ENCODE measurements at places on chromosomes 5 and 9. TPM values are rescaled to one million over a fixed set of nuclear protein-coding genes. Genes with fewer than 3 reads are reported as not detected.

- DNase-seq, result no peak
These were observed 4.3 kb upstream of the LHX3 start for GRCh38 chr9:136209232-136209631.

DNA sequence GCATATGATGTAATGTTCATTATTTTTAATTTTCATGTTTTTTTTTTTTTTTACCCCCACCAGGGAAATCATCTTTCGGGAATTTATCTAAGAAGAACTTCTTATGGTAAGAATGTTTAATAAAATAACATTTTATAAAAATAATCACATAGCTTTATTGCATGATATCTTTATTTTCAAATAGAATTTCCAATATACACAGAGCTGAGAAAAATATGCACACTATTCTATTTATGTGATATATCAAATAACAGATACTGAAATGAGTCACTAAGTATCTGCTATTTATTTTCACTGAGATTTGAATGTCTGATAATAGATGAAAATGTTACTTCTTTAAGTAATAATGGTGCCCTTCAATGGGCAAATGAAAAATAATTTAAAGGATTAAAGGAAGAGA, 1217.3 kb downstream of the MAT2B start:
- no peak for DNase-seq

The PCDHGB4 gene
- 17.4 TPM for total RNA-seq

DNA sequence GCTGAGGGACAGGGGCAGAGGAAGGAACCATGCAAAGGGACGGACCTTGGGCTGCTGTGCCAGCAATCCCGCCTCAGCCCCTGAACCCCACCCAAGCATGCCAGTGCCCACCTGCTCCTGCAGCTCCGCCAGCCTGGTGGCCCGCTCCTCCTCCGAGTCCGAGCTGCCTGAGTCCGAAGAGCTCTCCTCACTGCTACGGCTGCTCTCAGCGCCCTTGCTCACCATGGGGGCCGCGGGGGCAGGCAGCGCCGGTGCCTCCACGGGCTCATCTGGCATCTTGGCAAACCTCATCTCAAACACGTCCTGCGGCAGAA, 16.3 kb downstream of the BRD3OS start:
- DNase-seq, result no peak

GRCh38 chr9:83544002-83544698, 5.9 kb upstream of the FRMD3 start:
- peak; percentile 54 for DNase-seq

DNA sequence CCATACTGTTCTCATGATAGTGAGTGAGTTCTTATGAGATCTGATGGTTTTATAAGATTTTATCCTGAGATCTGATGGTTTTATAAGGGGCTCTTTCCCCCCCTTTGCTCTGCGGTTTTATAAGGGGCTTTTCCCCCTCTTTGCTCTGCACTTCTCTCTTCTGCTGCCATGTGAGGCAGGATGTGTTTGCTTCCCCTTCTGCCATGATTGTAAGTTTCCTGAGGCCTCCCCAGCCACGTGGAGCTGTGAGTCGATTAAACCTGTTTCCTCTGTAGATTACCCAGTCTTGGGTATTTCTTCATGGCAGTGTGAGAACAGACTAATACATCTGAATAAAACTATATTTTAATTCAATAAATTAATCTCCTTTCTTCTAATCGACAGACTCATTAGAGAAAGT, 64.9 kb upstream of the ZSWIM6 start:
- DNase-seq, result no peak

DNA sequence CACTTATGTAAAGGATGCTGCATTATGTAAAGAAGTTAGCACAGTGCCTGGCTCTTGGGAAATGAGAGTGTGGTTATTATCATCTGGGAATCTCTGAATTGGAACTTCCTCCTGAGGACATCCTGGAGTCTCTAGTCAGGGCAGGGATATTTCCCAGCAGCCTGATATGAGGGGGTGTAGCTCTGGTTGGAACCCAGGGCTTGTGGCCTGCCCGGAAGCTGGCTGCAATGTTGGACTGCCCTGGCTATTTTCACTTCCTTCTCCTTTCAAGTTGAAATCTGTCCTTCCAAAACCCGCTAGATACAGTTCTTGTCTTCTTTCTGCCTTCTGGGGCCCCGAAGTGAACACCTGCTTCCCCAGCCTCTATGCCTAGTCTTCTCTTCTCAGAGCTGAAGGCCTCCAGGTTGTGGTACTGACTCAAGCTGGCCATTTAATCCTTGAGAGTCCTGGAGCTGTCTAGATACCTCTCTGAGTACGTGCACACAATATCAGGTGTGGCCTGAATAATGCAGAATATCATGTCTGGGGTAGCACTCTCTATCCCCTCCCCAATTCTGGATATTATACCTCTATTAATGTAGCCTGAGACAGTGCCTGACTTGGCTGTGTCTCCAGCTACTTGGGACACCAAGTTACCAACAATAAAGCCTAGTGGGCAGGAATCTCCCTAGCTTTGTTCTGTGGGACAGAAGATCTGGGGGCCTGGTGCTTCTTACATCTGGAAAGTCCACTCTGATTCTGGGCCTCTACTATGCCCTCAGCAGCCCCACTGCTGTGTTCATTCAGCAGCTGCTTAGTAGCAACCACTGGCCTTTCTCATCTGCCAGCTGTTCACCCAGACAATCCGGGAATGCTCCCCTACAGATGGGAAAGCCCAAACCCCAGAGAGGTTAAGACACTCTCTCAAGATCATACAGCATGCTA, 45.0 kb downstream of the SLC6A7 start:
- DNase-seq, result peak; percentile 4

DNA sequence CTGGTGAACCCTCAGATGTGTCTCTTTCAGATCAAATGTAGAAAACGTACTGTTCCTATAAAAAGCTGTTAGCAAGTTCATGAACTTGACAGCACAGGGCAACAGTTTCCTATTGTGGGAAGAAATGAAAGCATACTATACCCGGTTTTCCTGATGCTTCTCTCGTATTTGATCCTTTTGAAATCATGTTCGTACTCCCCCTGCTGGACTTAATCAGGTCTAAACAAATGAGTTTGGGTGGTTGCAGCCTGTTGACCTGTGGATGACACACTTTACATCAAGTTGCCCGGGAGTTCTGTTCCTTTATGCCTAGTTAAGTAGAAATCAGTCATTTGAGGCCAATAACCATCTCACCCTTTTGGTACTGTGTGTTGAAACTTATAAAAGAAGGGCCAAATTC, 1992.3 kb downstream of the MAT2B start:
- peak; percentile 4 for DNase-seq

GRCh38 chr5:93894601-93895354, 153.4 kb upstream of the POU5F2 start:
- DNase-seq, result no peak

- no peak for DNase-seq
These were observed 34.8 kb upstream of the RAPGEF1 start for GRCh38 chr9:131774636-131775035.

GRCh38 chr9:121638399-121638798, 13.0 kb upstream of the DAB2IP start:
- no peak for DNase-seq

GRCh38 chr5:36726767-36727166, 120.4 kb downstream of the SLC1A3 start:
- no peak for DNase-seq

GRCh38 chr9:76490249-76490990, 31.4 kb downstream of the GCNT1 start:
- peak; percentile 19 for DNase-seq

- DNase-seq, result no peak
These were observed 38.0 kb downstream of the KIF24 start for GRCh38 chr9:34291023-34291422.

The BTNL3 gene
- total RNA-seq, result not detected

The PTPA gene
- 197 TPM for total RNA-seq

- DNase-seq, result no peak
These were observed 3.3 kb downstream of the SHISAL2B start for GRCh38 chr5:64693636-64694035.

The CLIC3 gene
- total RNA-seq, result not detected

The DIPK1B gene
- total RNA-seq, result 188 TPM

The POU5F2 gene
- 0.35 TPM for total RNA-seq

The IQGAP2 gene
- total RNA-seq, result 10.8 TPM

DNA sequence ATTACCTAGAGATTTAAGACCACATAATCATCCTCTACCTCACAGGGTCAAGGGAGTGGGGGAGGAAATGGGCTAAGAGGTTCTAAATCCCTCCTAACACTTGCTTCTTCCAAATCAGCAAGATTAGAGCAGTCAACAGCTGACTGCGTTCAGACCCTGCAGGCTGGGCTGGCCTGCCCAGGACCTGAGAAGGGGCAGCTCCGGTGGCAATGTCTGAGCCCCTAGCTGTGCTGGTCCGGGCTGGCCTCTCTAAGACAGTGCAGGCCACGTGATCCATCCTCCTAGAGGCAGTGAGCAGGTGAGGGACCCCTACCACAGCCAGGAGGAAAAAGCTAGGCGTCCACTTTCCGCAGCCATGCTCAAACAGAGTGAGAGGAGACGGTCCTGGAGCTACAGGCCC, at the start of gene KCNV2:
KCNV2 (plus strand) TSS at position 126 of the 400 bp plus-strand sequence; CDS start at position 356, 230 bp downstream.
- no peak for DNase-seq

- peak; percentile 49 for DNase-seq
These were observed 330.6 kb downstream of the NR2F1-AS1 start for GRCh38 chr5:93250424-93250823.

The MZB1 gene
- total RNA-seq, result 5.3 TPM

DNA sequence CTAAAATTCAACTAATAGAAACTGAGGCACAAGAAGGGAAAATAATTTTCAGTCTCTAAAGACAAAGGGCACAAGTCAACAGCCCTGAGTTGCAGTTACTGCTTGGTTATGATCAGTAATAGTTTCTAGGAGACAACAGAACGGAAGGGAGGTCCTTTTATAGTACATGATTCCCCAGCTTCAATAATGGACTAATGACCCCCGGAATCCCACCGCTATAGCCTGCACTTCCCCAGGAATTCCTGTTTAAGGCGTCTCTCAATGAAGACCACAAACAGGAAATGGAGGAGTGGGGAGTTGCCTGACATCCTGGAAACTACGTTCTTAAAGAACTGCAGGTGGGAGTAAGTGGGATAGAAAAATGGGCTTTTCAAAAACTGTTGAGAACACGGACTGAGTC, 60.6 kb downstream of the DIAPH1 start:
- no peak for DNase-seq

The AIF1L gene
- total RNA-seq, result 14.2 TPM

The HK3 gene
- not detected for total RNA-seq

GRCh38 chr9:69980041-69980440, 63.6 kb upstream of the MAMDC2 start:
- DNase-seq, result no peak

DNA sequence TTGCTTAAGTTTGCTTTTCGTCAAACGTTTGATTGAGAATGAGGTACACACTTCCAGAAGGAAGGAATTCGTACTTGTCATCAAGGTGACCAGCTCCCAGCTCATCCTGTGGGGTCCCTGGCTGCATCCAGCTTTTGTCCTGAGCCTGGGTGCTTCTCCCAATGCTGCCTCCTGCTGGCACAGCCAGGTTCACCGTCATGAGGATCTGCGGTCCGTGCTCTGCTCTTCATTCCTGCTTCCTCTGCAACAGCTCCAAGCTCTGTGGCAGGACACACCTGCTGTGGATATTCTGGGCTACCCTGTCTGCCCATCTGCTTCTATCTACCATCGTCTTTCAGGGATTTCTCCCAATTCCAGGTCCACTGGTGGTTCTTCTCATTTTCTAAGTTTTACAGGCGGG, 13.3 kb upstream of the UBE2QL1 start:
- peak; percentile 63 for DNase-seq

- DNase-seq, result peak; percentile 25
These were observed 14.7 kb downstream of the LRRC70 start for GRCh38 chr5:62593331-62593730.

GRCh38 chr9:27203783-27204182, 93.2 kb downstream of the EQTN start:
- DNase-seq, result no peak

DNA sequence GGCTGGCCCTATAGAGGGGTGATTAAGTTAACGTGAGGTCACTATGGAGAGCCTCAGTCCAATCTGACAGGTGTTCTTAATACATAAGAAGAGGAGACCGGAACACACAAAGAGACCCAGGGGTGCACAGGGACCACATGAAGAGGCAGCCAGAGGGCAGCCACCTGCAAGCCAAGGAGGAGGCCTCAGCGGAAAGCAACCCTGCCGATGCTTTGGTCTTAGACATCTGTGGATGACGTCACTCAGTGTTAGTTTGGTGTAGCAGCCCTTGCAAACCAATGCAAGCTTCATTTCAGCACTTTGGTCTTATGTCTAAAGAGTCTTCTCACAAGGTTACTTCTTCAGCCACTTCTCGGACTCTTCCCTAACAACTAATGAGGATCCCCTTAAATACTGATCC, 47.6 kb upstream of the GRHPR start:
- DNase-seq, result no peak

The PCDHGA11 gene
- total RNA-seq, result 5.0 TPM

- no peak for DNase-seq
These were observed 99.4 kb downstream of the CSNK1G3 start for GRCh38 chr5:123611406-123611709.

- DNase-seq, result peak; percentile 48
These were observed 112.3 kb downstream of the SLC28A3 start for GRCh38 chr9:84228130-84228720.

DNA sequence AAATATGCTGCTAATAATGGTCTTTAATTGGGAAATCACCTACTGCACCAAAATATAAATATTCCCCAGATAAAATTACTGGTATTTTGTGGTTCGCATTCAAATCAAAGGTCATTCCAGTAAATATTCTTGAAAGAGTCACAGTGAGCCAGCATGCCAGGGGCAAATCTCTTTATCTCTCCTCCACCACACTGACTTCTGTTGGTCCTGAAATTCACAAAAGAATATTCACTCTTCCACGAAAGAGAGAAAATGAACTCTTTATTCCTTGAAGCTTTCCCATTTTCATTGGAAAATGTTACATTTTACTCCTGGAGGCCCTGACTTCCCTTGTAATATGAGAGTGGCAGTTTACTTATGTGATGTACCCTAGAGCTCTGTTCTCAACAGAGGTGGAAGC, 39.7 kb downstream of the ZNF366 start:
- DNase-seq, result no peak

The PTGDS gene
- 2.6 TPM for total RNA-seq

- DNase-seq, result no peak
These were observed 6.9 kb upstream of the OLFM1 start for GRCh38 chr9:135080286-135081263.

- no peak for DNase-seq
These were observed 46.0 kb downstream of the PARP8 start for GRCh38 chr5:50712479-50712878.

Data from cardiac muscle cell (in vitro differentiated cells and primary cell).